Smooth muscle cell of the umbilical artery (primary cell): ENCODE measurements at places on chromosomes 6 and 20. TPM values are rescaled to one million over a fixed set of nuclear protein-coding genes. Genes with fewer than 3 reads are reported as not detected.

The PHACTR1 gene
- 0.30 and 0.51 TPM in 2 replicates for total RNA-seq

The PRDM13 gene
- not detected in 2 replicates for total RNA-seq

The EYA2 gene
- not detected in 2 replicates for total RNA-seq

The TUBB2B gene
- 5.6 and 18.3 TPM in 2 replicates for total RNA-seq

The RIPPLY2 gene
- total RNA-seq = not detected in 2 replicates

The LHFPL5 gene
- total RNA-seq = not detected in 2 replicates

The DCBLD1 gene
- 85.2 and 107 TPM in 2 replicates for total RNA-seq

The LRRC73 gene
- total RNA-seq = 0.30 and 0.46 TPM in 2 replicates

The GSTA2 gene
- not detected in 2 replicates for total RNA-seq

The ZBTB12 gene
- 3.6 and 4.7 TPM in 2 replicates for total RNA-seq

The PCK1 gene
- not detected in 2 replicates for total RNA-seq

The PROCR gene
- 37.7 and 45.4 TPM in 2 replicates for total RNA-seq

The ADGB gene
- under 0.01 TPM in 1 of 2 replicates, not detected in the other for total RNA-seq

The HUS1B gene
- 0.89 and 1.7 TPM in 2 replicates for total RNA-seq
